ENCODE measurements at places on chromosomes 5 and 9.

GRCh38 chr9:89362647-89363310 is 44.5 kb downstream of the SECISBP2 start:
- no peak for DNase-seq

GRCh38 chr9:114400219-114400618 is 12.4 kb upstream of the AKNA start:
- DNase-seq = no peak

- no peak for DNase-seq
Measured at GRCh38 chr9:123407217-123407851, 51.3 kb downstream of the CRB2 start.

DNA sequence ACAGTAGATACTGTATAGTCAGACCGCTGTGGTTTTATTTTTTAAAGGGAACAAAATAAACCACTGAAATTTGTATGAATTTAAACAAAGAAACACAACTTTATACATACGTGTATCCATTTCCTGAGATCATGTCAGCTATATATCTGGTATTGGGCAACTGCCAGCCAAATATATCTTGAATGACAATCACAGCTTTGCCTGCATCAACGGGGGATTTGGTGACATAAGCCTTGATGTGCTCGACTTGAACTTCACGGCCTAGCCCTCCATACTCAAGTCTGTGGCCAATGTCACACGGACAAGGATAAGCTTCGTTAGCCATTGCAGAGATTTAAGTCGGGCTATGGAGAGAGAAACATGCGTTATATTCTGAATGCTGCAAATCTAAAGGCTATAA is 17.3 kb downstream of the CMBL start:
- DNase-seq = no peak

DNA sequence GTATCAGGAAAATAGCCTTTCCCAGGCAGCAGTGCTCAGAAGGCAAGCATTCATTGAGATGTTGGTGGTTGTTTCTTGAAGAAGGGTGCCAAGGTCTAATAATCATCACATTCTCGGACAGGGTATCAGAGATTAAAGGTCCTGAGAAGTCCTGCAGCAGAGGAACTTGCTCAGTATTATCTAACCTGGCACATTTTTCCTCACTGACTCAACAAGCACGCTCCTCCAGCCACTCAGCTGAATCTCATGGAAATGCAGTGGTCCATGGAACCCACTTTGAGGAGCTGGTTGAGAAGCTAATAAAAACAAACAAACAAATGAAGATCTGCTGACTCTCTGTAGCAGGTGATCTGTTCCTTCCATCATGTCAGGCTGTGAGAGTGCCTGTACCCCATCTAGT is 35.3 kb upstream of the ICE1 start:
- DNase-seq = no peak

GRCh38 chr9:136249877-136250559 is 4.4 kb upstream of the QSOX2 start:
- DNase-seq = no peak

DNA sequence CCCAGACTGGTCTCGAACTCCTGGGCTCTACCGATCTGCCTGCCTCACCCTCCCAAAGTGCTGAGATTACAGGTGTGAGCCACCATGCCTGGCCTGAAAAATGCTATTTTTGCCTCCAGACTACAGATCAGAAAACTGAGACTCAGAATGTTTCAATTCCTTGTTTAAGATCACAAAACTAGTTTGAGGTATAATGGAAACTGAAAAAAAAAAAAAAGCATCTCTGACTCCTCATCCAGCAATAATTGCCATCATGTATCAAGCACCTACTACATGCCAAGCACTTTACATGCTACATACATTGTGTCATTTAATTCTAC is 35.6 kb downstream of the PLAC8L1 start:
- no peak for DNase-seq

DNA sequence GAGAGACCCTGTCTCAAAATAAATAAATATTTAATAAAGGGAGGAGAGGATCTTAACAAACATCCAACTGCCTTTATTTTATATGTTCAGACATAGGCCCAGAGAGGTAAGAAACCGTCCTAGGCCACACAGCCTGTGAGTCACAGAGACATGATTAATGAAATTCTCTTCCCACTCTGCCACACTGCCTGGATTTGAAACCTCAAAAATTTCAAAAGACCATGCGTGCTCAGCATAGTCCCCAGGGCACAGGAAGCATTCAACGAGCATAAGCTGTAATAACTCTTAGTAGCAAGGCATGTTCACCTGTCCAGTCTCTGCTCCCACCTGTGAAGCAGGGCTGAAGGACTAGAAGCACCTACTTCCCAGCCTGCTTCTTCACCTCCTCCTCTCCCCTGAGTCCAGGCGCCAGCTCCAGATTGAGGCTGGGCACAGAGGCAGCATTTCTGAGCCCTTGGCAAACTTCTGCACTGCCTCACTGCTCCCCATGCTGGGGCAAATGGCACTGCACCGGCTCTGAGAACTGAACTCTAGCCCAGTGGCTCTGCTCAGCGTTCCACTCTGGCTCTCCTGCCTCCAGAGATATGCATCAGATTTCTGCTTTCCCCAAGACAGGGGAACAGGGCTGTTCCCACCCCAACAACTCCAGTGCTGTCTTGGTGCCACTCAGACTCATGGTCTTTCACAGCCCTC is 1.1 kb downstream of the FAT2 start:
- no peak for DNase-seq

DNA sequence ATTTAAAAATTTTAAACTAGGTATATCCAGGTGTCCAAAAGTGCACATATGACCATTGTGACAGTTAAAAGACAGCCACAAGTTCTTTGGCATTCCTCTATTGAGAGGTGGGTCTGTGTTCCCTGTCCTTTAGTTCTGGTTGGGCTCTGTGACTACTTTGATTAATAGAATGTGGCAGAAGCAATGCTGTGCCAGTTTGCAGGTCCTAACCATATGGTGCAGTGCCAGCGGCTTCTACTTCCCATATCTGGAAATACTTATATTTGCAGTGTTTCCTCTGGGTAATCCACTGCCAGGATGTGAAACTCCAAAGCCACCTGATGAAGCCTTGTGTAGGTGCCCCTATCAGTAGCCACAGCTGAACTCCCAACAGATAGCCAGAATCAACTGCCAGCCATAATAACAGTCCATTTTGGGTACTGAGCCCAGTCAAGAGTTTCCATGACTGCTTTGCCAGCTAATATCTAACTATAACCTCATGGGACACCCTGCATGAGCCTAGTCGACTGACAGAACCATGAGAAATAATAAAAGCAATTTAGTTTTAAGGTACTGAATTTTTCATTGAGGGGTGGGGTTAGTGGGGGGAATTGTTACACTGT is 361.0 kb upstream of the SEMA6A start:
- no peak for DNase-seq

DNA sequence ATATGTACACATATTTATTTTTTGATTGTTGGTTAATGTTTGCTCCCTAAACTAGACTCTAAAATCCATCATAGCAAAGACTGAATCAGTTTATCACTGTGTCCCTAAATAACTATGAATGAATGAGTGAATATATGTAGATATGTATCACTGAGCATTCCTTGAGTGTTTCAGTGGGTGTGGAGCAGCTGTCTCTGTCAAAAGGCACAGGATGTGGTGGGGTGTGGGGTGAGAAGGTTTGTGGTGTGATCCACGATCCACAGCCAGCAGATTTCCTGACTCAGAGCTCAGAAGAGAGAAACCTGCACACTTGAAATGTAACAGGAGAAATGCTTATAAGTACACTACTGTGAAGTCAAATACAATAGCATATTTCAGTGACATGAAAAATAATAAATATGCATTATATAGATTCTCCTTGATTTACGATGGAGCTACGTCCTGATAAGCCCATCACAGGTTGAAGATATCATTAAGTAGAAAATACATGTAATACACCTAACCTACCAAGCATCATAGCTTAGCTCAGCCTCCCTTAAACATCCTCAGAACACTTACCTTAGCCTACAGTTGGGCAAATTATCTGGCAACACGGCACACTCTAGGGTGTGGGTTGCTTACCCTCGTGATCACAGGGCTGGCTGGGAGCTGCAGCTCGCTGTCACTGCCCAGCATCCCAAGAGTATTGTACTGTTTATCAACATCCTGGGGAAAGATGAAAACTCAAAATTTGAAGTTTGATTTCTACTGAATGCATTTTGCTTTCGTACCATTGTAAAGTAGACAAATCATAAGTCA is 287.0 kb downstream of the GAS1 start:
- DNase-seq = no peak

- DNase-seq = no peak
Measured at GRCh38 chr5:27855491-27855890, 817.1 kb upstream of the CDH9 start.

- no peak for DNase-seq
Measured at GRCh38 chr5:119362714-119363113, 6.9 kb downstream of the TNFAIP8 start.

GRCh38 chr9:21174671-21175070 is 8.2 kb upstream of the IFNA21 start:
- DNase-seq = no peak

DNA sequence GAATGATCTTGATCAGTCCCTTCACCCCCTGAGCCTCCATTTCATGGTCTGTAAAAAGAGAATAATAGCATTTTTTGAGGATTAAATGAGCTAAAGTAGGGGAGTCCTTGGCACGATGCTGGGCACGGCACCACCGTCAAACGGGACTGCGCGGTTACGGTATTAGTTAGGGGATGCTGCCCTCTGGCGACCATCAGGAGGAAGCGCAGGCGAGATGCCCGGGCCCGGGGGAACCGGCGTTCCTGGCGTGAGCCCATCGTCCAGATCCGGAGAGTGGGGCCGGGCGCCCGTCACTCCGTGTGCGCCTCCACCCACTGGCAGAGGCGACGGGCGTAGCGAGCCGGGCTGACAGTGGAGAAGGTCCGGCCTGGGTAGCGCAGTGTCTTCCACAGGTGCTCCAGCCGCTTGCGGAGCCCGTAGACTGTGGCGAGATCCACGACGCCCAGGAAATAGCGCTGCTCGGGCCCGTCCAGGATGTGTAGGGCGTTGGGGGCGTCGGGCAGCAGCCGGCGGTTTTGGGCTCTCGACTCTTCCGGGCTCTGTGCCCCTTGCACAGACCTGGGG is 4.8 kb upstream of the ST6GALNAC4 start:
- peak; percentile 50 for DNase-seq

DNA sequence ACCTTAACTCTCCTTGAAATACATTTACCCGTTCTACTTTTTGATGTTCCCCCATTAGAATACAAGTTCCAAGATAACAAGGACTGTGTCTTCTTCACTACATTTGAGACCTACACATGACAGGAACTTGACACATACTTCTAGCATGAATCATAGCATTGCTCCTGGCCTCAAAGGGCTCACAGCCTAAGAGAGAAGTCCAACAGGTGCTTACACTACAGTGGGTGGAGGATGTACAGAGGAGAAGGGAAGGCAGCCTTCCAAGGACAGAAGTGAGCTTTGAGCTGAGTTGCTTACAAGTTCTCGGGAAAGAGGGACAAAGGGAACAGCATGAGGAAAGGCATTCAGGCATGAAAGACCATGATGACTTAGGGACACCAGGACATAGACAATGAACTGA is 56.9 kb upstream of the MSX2 start:
- DNase-seq = no peak

GRCh38 chr9:69180670-69181069 is 6.6 kb downstream of the TJP2 start:
- DNase-seq = peak; percentile 2
